Activated T-cell treated with anti-CD3 and anti-CD28 coated beads for 48 hours (primary cell): ENCODE measurements at places on chromosomes 5 and 9.

DNA sequence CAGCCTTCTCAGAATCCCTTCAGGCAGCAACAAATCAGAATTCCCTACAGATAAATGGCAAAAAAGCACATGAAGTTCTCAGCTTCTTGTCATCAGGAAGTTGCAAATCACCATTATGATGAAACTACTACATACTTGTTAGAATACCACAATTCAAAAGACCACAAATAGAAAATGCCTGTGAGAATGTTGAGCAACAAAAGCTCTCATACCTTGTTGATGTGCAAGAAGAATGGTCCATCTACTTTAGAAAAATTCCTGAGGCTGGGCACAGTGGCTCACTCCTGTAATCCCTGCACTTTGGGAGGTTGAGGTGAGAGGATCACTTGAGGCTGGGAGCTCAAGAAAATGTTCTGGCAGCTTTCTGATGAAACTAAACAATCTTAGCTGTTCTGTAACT, 278.1 kb downstream of the ICE1 start:
- DNase-seq, result no peak

DNA sequence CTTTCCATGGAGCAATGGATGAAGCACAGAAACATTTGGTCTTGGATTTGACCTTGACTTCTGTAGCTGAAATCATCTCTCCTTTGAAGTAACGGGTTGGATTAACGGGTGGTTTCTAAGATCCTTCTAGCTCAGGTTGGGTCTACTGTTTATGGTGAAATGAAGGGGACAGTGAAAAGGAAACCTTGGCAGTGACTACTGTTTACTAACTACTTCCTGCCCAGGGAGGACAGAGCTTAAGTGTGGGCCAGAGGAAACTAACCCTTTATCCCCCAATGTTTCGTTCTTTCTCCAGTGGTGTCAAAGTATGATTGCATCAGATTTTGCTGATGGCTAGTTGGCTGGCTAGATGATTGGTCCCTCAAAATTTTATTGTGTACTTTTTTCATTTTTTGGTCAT, 22.2 kb downstream of the SKP2 start:
- DNase-seq, result no peak

DNA sequence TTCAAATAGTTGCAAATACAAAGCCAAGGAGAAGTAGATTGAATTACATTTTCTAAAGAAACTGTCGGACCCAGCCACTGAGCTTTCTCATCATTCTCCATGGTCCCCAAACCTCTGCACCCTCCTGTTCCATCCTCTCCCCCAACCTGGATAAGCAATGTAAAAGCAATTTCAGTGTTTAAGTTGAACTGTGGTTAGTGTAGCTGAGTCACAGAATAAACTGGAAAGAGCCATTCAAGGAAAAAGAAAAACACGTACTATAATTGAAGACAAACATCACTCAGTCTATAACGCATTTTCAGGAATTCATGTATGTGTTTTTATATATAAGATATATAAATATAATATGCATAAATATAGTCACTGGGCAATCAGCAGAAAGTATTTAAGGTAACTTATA, 54.1 kb upstream of the TMEM161B start:
- no peak for DNase-seq

- DNase-seq, result no peak
Measured at GRCh38 chr5:142794537-142794936, 24.4 kb downstream of the ARHGAP26 start.

DNA sequence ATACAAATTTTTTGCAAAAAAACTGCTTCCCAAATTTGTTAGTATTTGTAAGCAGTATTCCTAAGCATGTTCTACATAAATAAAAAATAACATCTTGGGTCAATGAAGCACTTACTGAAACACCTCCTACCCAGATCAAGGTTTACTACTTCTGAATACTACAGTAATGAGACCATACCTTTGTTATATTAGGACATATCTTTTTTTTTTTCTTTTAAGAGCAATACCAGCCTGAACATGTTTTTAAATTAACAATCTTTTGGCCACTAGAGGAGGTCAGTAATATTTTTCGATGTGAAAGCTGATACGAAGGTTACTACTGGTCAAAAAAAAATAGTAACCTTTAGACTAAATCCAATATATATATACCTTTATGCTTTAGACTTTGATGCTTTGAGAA, 72.7 kb downstream of the CERT1 start:
- DNase-seq, result no peak

GRCh38 chr5:133480866-133481265, 131.5 kb downstream of the FSTL4 start:
- no peak for DNase-seq

DNA sequence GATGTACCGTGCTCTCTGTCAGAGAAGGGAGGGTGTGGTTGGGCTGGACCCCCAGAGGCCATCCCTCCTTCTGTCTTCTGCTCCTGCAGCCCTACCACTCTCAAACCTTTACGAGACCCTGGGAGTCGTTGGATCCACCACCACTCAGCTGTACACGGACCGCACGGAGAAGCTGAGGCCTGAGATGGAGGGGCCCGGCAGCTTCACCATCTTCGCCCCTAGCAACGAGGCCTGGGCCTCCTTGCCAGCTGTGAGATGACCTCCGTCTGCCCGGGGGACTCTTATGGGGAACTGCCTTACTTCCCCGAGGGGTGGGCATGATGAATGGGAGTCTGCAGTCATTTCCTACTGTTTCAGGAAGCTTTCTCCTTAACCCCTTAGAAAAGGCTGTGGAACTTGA, 17.5 kb downstream of the TGFBI start:
- no peak for DNase-seq

DNA sequence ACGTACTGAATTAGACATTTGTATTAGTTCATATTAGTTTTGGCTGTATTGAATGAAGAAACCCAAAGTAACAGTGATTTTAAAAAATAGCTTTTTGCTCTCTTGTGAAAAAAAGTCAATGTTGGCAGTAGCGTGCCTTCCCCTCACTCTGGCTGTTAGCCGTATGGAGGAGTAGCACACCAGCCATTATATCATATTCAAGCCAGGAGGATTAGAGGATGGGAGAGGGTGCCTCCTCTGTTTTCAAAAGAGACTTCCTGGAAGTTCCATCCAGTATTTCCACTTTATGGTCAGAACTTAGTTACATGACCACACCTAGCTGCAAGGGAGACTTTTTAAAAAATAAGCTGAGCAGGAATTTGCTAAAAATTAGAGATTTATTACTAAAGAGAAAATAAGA, 41.2 kb downstream of the GPR21 start:
- DNase-seq, result no peak

GRCh38 chr9:108083796-108084352, 594.3 kb upstream of the KLF4 start:
- no peak for DNase-seq

GRCh38 chr5:138408023-138408422, 30.8 kb upstream of the REEP2 start:
- no peak for DNase-seq

DNA sequence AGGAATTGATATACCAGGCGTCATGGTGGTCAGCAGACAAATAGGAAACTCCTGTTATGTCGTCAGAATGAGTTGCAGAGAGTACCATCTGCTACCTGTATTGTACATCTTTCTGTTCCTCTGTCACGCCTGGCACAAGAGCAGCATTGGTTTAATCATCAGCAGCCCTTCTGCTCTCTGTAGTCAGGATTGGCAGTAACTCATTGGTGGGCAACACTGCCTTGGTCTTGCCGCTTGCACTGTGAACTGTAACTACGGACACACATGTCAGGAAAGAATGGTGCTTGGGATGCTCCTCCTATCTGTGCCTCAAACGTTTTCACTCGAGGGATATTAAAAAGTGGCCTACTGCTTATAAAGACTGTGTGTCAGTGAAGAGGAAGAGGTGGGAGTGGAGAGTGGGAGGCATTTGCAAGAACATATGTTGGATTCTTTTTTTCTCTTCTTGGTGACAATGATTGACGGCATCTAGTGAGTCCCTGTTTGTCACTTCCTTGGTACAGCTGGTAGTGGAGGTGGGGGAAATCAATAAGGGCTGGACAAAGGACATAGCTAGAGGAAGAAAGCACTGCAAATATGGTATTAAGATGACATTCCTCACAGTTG, 76.6 kb downstream of the F2RL2 start:
- no peak for DNase-seq
